Epithelial cell of prostate (primary cell): ENCODE measurements at places on chromosomes 1 and 21.

DNA sequence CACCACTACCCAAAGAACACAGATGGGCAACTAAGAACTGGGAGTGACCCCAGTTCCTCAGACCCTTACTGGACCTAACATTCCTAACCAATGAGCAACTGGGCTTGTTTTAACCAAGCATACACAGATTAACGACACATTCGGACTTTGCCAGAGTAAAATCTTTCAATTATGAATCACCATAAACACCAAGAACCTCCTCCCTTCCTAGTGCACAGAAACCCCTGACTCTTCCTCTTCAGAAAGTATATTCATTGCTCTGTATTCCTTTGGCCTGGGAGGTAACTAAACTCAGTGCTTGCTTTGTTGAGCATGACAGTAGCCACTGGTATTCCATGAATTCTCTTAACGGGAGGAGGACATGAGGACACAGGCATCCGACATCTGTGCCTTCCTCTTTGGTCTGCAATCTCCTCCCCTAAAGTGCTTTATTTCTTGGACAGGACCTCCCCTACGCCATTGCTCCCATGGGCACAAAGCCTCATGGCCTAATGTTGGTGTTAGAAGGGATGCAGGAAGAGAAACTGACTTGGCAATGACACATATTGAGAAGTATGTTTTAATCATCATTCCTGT is 42.7 kb downstream of the SEC16B start:
- DNase-seq: peak; percentile 24

GRCh38 chr1:204162494-204163074 is 3.6 kb downstream of the REN start:
- peak; percentile 33 for DNase-seq

DNA sequence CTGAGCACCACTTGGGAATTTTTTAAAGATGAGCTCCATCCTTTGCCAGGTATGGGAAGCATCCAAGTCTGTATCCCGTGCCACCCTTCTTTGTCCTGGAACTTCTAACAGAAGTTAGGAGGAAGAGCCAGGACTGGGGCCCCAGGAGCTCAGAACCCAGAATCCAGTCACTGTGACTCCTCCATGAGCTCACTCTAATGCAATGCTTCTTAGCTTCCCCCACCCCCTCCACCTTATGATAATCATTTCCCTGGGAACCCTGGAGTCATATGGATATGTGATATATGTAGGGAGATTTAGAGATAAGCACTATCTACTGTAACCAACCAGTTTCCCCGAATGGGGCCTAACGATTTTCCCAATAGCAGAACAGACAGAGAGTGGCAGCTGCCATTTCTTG is 758 bp upstream of the SPRR5 start:
- DNase-seq: no peak

GRCh38 chr1:74681001-74681400 is 7.4 kb upstream of the ERICH3 start:
- no peak for DNase-seq

DNA sequence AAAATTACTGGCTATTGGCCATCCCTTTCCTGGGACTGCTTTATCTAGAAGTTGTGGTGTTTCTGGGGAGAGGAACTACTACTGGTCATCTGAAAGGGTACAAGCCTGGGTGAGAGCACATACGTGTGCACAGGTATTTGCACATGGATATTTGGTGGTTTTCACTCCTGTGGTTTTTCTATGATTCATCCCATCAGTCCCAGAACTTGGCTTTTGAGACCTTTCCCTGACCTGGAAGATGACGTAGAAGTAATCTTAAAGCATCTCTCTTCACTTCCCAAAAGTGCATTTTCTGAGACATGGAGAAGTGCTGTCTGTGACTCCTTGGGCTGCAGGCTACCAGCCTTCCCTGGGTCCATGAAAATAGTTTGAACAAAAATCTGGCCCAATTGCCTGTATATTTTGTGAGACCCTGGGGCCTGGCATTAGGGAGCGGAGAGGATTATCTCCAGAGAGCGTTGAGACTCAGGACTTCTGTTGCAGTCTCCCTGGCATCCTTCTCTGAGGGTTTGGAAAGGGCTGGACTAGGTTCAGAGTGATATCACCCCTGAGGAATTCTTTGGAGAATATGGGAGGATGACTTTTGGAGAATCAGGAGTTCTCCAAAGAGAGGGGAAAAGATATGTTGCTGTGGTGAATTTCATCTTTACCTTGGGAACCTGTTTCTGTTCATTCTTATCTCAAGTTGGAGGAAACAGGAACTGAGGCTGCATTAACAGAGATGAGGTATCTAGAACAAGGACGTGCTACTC is 130.8 kb downstream of the NOS1AP start:
- no peak for DNase-seq

- DNase-seq: no peak
Observed at GRCh38 chr21:46304955-46305354, 18.7 kb downstream of the C21orf58 start.

DNA sequence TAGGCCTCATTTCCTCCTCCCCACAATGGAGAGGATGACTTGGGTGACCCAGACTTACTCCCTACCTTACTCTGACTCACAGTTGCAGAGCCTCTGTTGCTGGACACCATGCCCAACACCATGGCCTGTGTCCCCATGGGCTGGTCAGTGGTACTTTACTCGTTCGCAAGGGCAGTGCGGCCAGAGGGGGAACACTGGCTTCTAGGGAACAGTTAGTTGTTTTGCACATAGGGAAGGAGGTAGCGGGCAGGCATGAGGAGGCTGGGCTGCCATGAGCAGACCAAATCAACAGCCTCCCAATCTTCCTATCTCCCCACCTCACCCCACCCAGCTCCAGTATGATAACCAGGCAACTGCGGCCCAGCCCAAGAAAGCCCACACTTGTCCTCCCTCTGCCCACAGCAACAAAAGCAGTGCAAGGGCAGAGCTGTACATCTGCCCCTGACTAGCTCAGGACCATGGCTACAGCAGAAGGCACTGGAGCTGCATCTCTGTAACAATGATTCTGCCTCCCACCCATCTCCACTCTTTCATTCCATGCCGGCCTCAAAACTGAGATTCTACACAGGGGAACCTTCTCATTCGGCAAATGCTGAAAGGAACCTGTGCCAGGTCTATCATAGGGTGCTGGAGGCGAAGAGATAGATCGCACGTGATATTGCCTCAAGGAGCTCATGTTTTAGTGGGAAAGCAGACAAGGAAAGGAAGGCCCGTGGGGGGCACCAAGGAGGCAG is 18.6 kb downstream of the TAL1 start:
- no peak for DNase-seq

- no peak for DNase-seq
Observed at GRCh38 chr1:111894497-111894896, 95.0 kb downstream of the KCND3 start.

DNA sequence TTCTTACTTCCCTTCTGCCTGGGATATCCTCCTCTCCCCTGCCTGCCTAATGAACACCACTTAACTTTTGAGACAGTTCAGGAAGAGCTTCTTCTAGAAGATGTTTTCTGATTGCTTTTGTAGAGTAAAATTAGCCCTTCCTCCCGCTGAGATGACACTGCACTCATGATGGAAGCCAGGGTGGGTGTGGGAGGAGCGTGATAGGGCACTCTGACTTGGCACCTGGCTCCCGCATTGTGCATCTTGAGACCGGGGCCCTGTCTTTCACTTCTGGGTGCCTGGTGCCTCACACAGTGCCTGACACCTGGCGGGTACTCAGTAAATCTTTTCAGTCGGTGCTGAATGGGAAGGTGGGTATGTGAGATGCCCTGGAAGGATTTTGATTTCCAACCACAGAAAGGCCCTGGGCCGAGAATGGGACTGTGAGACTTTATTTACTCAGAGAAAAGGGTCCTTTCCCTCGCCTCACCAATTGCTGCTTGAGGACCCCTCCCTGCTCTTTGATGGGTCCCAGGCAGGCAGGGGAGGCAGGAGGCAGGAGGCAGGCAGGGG is 6.8 kb downstream of the THEM5 start:
- DNase-seq: no peak

DNA sequence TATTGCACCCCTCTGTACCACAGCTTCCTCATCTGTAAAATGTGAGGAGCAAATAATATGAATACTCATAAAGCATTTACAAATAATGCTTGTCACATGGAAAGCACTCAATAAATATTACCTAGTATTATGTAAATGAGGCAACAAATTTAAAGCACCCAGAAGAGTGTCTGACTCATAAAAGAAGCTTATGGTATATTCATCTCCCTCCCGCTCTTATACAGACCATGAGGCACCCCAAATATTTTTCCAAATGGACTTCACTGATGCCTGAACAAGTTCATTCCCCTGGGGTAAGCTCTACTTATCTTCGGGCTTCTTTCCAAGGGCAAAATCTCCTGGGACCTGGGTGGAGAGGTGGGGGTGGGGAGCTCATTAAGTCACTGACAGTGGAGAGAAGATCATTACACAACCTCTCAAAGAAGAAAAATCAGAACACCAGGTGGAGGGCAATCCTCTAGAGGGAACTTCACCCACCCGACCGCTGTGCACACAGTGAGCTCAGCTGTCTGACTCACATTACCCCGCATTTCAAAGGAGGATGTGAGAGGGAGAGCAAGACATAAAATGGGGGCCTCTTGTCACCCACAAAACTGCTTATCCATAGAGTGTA is 166.2 kb downstream of the ASTN1 start:
- DNase-seq: no peak

DNA sequence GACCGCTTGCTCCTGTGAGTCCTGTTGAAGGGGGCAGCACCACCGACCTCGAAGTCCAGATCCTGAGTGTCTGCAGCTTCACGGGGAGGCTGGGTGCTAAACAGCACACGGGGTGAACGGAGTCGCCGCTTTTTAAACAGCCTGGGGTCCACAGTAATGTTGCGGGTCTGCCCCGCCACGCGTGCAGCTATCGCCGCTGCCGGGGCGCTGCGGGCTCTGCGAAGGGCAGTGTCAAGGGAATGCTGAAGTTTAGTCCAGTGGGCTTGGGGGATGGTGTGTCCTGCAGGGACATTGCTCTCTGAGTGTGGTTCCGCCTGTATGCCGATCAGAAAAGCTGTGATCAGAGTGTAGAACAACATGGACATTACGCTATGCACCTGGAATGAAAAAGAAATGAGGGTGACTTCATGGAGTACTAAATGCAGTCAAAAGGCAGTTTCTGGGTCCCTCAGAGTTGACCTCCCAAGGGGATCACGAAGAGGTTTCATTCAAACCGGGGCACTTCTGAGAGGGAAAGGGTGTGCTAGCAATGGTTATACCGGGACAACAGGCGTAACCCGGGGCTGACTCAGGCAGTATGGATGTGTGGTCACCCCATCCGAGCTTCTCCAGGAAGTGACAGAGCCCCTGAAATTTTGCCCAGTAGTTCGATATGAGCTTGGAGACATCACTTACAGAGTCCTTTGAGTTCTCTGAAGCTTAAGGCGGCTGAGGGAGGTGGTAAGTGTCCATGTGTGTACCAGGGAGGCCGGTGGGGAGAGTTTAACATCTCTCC is 51.4 kb downstream of the NGF start:
- no peak for DNase-seq

GRCh38 chr1:61245696-61246400 is 163.5 kb downstream of the NFIA start:
- no peak for DNase-seq

- no peak for DNase-seq
Observed at GRCh38 chr1:157086299-157086698, 13.3 kb downstream of the ETV3L start.

GRCh38 chr1:242662886-242663285 is 138.4 kb upstream of the PLD5 start:
- no peak for DNase-seq

- no peak for DNase-seq
Observed at GRCh38 chr1:1752190-1752589, 26.1 kb downstream of the NADK start.

- DNase-seq: no peak
Observed at GRCh38 chr1:202588503-202589189, 121.6 kb downstream of the SYT2 start.

- no peak for DNase-seq
Observed at GRCh38 chr1:34520111-34520510, 234.7 kb upstream of the GJB5 start.

DNA sequence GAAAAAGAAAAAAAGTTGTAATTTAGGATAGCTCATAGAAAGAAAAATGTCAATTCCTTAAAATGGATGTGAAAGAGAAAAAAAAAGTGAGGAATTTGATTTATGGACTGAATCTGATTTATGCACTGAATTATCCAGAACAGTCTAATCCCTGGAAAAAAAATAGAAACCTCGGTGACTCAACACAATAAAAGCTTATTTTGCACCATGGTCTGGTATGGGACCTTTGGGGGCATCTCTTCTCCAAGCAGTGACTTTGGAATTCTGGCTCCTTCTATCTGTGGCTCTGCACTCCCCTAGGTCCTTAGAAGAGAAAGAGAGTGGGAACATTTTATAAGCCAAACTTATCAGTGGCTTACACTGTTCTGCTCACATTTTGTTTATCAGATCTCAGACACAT is 471.7 kb upstream of the B3GALT2 start:
- no peak for DNase-seq

- no peak for DNase-seq
Observed at GRCh38 chr1:12112711-12113161, 49.6 kb downstream of the TNFRSF8 start.

- DNase-seq: peak; percentile 31
Observed at GRCh38 chr21:14603202-14603601, 57.1 kb upstream of the SAMSN1 start.

GRCh38 chr1:61187352-61188086 is 105.2 kb downstream of the NFIA start:
- DNase-seq: no peak

DNA sequence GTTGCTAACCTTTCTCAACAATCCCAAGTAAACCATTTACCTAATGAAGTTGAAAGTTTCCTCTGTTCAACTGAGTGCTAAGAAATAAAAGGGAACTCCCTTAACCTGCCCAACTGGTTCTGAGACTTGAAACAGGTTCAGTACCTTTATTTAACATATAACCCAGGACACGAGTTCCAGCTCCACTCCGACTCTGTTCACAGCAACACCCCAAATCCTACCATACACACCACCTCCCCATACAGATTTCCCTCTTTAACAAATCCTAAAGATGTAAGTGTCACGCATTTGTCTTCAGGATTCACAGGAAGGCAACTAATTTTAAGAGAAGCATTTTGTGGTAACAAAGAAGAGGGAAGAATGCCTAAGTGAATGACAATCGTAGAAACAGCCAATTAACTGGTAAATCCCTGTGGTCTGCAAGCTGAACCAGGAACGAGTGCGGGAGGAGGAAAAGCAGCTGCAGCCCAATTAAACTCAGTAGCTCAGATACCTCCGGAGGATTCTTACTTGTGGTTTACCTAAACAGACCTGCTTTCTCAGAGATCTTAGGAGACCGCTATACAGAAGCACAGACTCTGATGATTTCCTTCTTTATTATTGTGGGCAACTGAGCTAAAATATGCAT is 134.5 kb upstream of the MAGI3 start:
- no peak for DNase-seq

DNA sequence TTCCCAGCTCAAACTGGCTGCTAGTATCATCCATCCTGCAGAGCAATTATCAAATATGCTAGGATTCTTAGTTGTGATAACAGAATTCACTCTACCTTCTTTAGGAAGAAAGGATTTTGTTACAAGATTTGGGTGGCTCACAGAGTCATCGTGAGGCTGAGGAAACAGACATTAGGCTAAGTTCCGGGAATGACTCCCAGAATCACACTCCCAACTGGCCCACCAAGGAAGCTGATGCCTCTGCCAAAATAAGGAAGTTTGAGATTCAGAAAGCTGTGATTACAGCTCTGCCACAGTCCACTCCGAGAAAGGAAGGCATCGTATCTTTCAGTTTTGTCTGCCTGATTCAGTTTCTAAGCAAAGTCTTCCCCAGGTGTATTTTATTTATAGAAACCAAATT is 50.6 kb upstream of the LYPLAL1 start:
- DNase-seq: no peak
